ENCODE measurements at places on chromosomes 3 and 15.
A peak's percentile ranks its signal among the peaks of the same experiment; 100 is the strongest.

GRCh38 chr3:9194509-9195184 is 54.8 kb downstream of the SRGAP3 start:
- no peak for DNase-seq

DNA sequence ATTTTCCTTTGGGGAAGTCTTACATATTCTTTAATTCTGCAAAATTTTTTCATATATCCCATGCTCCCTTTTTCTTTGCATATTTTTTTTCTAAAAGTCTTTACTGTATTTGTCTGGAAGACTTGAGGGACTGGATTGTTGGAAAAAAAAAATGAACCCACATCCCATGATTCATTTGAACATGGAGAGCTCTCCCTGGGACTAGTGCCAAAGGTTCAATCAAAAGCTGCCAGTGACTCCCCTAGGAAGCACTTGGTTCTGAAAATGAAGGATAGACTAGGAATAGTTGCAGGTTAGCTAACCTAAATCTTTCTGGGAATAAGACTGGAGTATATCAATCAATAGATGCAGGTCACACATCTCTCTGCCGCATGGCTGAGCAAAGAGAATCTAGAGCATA is 16.4 kb upstream of the BNC1 start:
- no peak for DNase-seq

- peak; percentile 60 for DNase-seq
Measured at GRCh38 chr3:113533534-113533892, 1.2 kb downstream of the SIDT1 start.

GRCh38 chr3:155449613-155450267 is 156.3 kb upstream of the STRIT1 start:
- DNase-seq = no peak

DNA sequence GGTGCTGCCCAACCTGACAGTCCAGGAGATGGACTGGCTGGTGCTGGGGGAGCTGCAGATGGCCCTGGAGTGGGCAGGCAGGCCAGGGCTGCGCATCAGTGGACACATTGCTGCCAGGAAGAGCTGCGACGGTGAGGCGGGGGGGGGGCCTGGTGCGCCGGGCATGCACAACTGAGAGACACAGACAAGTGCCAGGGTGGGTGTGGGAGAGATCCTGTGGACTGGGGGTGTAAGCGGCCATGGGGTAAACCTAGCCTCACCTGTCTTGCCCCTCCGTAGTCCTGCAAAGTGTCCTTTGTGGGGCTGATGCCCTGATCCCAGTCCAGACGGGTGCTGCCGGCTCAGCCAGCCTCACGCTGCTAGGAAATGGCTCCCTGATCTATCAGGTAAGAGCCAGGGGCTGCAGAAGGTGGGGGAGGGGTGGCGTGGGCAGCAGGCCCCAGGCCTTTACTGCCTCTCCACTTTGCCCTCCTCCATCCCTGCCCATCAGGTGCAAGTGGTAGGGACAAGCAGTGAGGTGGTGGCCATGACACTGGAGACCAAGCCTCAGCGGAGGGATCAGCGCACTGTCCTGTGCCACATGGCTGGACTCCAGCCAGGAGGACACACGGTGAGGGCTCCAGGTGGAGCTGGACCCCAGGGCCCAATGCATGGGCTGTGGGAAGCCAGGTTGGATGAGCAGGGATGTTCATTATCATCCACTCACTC is 3.3 kb downstream of the CHRD start:
- no peak for DNase-seq

DNA sequence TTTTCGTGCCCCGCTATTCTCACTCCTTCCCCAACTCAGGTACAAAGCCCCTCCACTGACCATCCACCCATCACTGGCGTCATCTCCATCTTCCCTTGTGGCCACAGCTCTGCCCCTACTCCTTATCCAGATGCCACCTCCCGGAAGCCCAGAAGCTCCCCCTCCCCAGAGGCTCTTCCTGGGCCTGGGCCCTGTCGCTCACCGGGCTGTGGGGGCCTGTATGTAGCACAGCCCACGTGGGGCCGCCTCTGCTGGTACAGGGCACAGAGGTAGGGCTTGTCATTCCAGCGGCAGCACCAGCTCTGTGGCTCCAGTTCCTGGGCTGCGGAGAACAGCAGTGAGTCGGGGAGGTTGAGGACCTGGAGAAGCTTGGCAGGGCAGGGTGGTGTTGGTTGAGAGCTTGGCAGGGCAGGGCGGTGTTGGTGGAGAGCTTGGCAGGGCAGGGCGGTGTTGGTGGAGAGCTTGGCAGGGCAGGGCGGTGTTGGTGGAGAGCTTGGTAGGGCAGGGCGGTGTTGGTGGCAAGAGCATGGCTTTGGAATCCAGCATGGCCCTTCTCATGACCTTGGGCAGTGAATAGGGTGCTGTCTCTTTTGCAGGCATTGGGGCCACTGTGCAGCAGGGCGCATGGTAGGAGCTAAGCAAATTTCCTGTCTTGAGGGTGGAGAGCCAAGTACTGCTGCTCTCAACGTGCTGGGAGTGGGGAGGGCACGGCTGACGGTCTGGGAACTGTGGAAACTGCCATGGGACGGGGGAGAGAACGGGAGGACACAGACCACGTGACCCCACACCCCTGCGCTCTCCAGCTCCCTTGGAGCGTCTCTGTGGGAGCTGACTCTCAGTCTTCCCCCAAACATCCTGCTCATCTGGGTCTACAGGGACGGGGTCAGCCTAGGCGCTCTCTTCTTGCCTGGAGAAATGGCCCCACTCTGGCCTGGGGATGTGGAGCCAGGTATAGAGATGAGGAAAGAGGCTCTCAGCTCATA is 43.4 kb downstream of the MUC20 start:
- no peak for DNase-seq

DNA sequence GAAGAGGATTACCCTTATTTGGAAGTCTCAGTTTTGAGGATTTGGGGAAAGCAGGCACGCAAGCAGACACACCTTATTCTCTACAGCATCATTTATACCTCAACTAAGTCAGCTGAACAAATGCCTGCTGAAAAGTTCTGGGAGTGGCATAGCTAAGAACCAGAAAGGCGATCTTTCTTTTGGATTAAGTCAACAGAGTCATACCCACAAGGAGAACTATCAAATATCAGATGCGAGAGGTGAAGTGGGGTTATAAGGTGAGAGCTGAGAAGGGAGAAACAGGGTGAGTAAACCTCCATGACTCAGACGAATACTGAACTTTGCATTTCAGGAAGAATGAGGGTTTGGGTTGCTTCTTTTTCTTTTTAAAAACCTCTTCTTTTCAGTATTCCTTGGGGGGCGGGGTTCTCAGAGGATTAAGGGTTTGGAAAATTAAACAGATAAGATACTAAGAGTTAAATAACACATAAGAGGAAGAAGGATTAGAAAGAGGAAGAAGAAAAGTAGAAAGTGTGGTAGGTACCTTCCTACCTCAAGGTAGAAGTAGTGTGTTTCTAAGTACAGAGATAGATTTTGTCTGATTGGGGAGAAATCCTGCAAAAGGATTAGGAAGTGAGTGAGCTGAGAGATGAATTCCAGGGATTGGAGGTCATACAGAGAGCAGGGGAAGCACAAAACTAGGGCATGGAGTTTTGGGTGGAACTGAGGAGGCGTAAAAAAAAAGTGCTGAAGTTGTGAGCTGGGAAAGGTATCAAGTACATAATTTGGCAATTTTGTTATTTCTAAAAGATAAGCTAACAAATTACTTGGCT is 41.3 kb upstream of the ICE2 start:
- DNase-seq = no peak

GRCh38 chr3:48082580-48083184 is 66.5 kb upstream of the MAP4 start:
- no peak for DNase-seq

DNA sequence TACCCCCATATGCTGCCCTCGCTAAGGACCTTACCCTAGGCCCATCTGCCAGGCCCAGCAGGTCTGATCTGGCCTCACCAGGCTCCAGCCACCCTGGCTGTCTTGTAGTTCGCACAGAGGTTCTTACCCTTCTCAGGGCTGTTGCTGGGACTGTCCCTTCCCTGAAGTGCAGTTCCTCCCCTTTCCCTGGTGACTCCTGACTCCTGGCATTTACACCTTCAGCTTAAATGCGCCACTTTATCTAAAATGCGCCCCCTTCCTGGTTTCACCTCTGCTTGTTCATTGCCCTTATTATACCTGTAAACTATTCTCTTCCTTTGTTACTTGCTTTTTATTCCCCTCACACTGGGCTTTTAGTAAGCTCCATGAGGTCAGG is 835 bp upstream of the TTLL3 start:
- no peak for DNase-seq

GRCh38 chr3:52318186-52318816 is 2.2 kb downstream of the DNAH1 start:
- DNase-seq = no peak

DNA sequence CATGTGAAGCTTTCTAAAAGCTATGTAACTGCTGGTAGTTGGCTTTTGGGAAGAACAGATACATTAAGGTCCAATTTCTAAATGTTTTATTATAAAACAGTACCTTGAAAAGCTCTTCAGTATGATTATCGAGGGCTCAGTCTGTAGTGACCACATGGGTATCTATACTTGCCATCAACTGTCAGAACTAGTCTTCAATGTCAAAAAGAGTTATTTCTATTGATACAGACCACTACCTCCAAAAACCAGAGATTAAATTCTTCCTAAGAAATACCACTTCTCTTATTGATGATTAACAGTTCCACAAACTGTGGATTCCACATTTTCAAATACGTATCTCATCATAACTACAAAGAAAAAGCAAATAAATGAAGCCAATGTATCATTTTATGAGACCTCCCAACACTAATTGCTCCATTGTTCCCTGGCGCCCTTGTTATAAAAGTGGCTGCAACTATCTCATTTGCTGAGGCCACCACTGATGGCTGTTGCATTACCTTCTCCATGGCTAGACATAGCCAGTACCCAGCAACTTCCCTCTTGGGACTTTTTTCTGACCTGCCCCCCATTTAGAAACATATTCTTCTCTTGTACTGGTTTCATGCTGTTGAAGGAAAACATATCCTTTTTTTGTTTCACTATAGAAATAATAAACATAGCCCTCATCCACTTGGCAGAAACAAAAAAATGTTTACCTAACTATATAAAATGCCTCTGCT is 33.9 kb upstream of the MBNL1 start:
- DNase-seq = no peak

GRCh38 chr3:184380185-184380626 is 352 bp downstream of the CHRD start:
- DNase-seq = no peak

DNA sequence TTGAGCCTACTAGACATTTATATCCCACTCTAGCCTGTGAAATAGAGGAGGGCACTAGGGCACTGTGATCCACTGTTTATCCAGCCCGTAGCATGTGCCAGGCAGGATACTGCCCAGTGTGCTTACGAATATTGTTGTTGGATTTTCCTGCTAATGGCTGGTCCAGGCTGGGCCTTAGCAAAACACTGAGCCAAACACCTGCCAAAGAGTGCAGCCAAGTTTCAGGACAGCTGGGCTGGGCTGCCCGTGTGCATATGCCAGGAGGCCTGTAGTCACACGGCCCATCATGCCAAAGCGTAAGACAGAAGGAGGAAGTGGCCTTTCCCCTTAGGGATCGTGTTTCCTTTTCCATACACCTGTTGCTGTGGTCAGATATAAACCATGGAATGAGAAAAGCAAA is 54.5 kb upstream of the ABHD10 start:
- DNase-seq = no peak

- no peak for DNase-seq
Measured at GRCh38 chr3:157876556-157876955, 229.7 kb downstream of the SHOX2 start.

DNA sequence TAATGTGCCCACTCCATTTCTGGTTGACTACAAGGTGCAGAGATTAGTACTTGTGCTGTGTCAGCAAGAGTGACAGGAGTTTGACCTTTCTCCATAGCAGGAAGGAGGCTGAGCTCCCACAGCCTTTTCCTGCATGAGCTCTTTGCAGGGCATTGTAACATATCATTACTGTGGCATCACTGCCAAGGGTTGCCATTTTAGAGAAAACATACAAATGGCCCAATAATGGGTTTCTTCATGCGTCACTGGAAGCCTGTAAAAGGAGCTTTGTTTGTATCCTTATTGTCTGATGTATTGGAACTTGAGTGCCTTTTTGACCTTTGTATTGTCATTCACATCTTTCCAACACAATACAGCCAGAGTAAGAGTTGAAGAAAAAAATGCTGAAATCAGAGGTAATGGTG is 323.0 kb upstream of the CDIN1 start:
- no peak for DNase-seq

DNA sequence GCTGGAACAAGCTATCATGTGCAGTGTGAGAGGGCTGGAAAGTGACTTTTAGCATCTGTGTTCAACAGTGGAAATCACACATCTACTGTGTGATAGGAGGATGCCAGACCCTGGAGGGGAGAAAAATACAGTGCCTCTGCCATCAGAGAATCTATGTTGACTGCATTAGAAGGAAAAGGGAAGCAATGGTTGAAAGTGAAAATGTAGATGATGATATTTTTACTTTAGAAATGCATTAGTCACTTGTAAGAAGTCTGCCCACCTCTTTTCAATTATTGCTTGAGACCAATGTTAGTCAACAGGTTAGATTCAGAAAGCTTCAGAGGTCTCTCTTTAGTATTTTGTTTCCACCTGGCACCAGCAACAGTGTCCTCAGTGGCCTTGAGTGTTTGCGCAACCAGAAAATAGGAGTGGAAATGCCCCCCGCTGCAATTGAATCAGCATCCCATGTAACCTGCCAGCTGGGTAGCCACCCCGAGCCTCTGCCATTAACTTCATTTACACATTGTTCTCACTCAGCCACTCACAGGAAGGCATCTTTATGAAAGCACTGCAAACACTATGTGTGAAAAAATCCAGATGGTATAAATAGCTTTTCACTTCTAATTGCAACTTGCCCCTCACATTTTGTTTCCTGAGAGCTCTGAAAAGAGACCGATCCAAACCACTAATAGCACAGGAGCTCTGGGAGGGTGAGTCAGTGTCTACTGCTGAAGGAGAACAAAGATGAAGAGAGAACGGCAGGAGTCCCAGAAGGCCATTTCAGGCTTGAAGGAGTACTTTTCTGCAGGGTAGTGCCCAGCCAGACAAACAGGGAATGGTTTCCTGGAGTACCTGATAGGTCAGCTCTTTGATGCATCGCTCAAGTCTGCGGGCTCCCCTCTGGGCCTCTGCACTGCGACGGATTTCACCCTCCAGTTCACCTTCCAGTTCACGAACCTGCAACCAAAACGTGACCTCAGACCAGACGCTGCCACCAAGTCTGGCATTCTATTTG is 92.1 kb downstream of the HHLA2 start:
- DNase-seq = no peak

DNA sequence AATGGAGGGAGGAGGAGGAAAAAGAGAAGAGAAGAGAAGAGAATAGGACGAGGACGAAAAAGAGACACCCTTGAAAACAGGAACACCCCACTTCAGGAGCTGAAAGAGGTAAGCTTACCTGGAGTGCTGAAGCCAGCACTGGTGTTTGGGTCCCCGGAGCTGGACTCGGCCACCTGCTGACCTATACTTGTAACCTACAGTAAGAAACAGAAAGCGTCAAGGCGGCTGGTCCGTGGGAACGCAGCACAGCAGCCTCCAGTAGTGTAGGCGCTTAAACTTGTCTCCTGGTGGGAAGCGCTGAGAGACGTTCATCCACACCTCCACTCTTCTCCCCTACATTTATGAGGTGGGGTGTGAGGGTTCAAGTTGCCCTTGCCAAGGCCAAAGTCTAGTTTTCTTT is 141.0 kb downstream of the NSMCE3 start:
- no peak for DNase-seq

- DNase-seq = no peak
Measured at GRCh38 chr3:22920006-22920405, 283.1 kb upstream of the UBE2E2 start.

Data from CD8-positive, alpha-beta memory T cell (primary cell).